Fibroblast of skin of back (primary cell): ENCODE measurements at places on chromosomes 2 and 18.

DNA sequence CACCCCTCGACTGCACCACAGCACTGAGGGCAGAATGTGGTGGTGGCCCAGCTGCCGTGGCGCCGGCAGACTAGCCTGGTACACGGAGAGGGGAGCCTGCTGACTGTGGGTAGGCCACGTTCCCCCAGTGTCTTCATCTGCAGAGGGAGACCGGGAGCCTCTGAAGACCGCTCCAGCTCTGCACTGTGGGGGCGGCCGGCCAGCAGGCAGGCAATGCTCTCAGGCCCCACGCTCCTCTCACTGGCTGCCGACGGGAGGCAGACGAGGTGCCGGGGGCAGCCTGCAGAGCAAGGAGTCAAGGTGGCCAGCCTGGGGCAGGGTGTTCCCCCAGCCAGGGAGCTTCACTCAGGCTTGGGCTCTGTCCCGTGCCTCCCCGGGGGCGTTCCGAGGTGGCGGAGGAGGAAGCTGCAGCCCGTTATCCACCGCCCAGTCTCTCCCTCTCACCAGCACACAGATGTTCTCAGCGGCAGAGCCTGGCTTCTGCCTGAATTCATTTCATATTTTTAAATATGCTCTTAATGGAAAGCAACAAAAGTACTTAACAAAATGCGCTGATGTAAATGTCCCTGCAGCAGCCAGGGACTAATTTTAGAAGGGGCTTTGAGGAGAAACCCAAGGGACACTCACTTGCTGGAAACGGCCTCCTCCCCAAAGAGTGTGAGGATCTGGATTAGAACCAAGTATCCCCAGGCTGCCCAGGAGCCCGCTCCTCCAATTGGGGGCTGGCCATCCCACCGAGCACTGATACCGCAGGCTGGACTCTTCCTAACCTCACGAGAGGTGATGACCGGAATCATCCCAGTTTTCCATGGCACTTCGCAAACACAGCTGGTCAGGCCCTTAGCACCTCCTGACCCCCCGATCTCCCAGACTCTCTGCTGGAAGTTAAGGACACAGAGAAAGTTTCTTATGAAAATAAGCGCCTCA is 87.8 kb downstream of the HDAC4 start:
- DNase-seq = no peak

DNA sequence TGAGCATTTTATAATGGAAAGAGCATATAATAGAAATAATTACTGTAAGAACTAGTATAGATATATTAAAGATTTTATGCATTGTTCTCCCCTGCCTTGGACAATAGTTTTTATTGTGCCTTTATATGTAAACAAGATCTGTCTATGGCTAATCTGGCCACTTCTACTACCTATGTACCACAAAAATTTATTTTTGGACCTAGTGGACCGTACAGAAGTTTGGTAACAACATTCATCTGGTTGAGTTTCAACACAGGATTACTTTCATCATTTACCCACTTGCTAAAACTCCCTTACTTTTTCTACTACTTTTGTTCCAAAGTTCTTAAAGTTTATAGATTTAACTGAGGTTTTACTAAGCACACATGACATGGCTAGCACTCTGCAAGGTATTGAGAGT is 13.2 kb upstream of the MYOM1 start:
- DNase-seq = no peak

DNA sequence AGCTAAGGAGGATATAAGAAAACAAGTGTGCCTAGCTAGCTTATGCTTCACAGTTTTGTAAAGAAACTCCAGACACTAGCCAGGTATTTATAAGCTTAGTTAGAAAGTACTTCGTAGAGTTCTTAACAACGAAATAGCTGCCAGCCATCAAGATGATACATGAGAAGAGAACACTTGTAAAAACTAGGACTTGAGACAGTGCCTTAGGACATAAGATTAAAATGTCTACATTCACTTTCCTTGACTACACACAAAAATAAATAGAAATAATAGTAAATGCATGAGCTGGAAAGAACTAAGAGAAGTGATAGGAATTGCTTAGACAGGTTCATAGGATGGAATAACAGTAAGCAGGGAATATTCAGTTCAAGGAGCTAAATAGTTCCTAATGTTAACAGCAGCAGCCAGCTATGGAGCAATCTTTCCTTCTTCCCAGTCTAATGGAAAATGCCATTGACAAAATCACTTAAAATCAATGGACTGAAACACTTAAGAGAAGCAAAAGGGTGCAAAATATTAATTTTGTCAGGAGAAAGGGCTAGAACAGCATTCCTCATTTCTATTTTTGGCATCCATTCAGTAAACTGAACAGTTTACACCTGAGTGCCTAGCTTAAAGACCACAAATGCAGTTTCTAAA is 186.6 kb downstream of the PDE11A start:
- DNase-seq = no peak

- DNase-seq = no peak
These were observed 356.3 kb downstream of the ZEB2 start for GRCh38 chr2:144163592-144163991.

GRCh38 chr18:57727952-57728807 is 74.9 kb downstream of the ATP8B1 start:
- peak; percentile 73 for DNase-seq

DNA sequence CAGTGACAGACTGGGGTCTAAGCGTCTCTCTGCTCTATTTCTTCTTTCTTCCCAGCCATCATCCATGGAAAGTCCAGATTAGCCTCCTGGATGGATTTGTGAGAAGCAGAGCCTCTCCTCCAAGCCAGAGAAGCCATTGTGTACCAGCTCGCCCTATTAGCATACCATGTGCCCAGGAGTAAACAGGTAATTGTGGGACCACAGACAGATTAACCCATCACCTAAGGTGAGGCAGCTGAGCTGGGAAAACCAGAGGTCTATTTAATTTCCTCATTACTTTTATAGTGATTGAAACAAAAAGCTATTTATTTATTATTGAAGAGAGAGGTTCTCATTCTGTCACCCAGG is 54.7 kb upstream of the NT5C1B start:
- no peak for DNase-seq

DNA sequence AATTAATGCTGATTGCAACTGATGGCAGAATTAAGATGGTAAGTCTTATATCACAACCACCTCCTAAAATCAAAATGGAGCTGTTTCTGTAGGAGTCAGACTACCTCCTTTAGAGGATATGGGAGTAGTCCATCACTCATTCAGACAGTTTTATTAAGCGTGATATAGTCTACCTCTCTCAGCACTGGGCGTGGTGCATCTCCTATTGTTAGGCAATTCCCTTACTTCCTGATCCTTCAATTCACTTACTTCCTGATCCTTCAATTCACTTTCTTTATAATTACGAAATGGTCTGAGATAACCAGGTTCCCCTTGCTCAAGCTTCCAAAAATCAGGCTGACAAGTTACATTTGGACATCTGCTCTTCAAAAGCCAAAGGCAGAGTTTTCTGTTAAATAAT is 31.9 kb downstream of the ATP8B1 start:
- DNase-seq = no peak

- peak; percentile 48 for DNase-seq
These were observed 48.4 kb downstream of the MAP2 start for GRCh38 chr2:209472112-209472832.
